ENCODE measurements at places on chromosomes 7 and 10.

DNA sequence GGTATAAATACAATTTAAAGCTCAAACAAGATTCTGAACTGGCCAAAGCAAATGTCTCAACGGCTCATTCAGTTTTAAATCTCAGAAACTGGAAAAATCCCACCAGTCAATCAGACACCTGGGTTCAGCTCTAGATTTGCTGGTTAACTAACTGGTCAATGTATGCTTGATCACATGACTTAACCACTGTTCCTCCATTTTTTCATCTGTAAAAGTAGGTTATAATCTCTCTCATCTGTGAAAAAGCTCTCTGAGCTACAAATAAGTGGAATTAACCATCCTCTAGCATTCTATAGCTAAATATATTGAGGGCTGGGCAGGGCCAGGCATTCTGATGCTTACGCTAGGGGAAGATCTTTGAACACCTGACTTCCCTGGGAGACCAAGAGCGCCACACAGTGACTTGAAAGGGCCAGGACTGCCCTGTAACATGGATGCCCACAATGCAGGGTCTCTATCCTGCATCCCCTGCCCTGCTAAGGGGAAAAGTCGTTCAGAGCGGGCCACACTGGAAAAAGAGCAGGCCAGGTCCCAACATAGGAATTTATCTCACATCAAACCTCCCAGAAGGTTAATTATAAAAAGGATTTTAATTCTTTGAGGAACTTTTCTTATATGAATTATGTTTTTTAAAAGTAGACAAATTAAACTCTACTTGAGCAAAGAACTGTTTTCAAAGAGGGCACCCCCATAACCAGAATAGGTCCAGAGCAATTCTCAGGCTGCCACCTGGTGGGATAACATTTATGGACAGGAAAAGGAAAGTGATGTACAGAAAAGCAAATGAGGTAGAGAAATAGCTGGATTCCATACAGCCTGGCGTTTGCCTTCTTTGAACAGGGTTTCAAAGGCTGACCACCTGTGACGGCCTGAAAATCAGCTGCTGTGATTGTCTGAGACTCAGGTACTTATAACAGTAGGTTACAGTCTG is 1.8 kb downstream of the RP9 start:
- no peak for DNase-seq

- peak; percentile 65 for DNase-seq
Measured at GRCh38 chr10:17003151-17003550, 126.5 kb downstream of the CUBN start.

- DNase-seq, result no peak
Measured at GRCh38 chr10:25393621-25394020, 218.8 kb downstream of the GPR158 start.

DNA sequence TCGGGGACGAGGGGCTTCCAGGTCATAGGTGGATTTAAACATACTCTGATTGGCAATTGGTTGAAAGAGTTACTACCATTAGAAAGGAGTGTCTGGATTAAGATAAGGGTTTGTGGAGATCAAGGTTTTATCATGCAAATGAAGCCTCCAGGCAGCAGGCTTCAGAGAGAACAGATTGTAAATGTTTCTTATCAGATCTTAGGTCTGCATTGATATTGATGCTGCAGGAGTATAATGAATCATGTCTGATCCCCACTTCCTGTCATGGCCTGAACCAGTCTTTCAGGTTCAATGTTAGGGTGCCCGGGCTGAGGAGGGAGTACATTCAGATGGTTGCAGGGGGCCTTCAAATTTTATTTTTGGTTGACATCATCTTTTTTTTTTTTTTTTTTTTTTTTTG is 51.4 kb downstream of the SH3PXD2A start:
- DNase-seq, result no peak

GRCh38 chr10:124989526-124989925 is 47.6 kb downstream of the ZRANB1 start:
- DNase-seq, result no peak

- DNase-seq, result no peak
Measured at GRCh38 chr7:104093127-104093526, 103.7 kb upstream of the RELN start.

DNA sequence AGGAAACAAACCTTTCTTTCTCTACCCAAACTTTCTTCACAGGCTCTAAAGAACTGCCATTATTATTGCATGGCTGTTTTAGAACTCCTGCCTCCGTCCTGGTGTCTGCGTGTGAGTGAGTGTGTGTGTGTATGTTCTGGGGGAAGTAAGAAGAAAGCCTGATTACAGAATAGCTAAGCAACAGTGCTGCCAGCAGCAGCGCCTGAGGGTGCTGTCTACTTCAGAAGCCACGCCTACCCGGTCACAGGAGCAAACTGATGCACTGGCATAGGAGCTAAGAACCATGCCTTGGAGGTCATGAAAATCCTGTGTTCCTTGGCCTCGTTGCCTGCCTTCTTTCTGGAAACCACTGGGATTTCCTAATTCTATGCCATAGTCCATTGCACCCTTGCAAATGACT is 25.2 kb downstream of the LIPK start:
- DNase-seq, result no peak

DNA sequence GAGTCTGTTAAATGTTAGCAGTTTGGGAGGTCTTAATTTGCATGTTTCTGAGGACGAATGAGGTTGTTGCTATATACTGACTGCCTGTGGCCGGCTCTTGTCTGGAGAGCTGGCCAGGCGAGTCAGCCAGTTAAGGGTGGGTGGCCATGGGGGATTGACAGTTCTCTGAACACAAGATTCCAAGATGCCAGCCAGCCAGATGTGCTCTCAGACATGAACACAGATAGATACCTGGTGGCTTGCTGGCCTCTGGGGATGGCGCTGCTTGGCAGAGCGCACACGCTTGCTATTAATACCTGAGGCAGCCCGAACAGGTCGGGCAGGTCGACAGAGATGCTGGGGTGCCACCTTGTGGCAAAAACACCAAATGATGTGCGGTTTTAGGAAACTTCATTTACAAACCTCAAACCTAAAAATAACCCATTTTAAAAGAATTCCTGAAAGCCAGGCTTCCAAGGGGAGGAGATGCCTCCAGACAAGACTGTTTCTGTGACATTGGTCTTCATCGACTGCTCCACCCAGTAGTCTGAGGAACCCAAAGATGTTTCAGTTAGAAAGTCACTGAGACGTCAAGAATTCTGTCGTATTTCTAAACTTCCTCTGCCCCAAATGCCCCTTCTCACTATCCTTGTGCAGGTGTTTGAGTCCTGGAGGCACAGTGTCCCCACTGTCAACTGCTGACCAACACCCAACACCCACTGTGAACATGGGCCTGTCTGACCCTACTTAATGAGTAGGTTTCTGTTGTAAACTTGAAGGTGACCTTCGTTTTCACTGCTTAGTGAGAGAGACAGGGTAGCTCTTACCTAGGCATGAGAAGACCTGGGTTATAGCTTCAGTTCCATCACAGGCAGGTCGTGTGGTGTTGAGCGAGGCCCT is 123.4 kb downstream of the NT5C2 start:
- DNase-seq, result peak; percentile 74

DNA sequence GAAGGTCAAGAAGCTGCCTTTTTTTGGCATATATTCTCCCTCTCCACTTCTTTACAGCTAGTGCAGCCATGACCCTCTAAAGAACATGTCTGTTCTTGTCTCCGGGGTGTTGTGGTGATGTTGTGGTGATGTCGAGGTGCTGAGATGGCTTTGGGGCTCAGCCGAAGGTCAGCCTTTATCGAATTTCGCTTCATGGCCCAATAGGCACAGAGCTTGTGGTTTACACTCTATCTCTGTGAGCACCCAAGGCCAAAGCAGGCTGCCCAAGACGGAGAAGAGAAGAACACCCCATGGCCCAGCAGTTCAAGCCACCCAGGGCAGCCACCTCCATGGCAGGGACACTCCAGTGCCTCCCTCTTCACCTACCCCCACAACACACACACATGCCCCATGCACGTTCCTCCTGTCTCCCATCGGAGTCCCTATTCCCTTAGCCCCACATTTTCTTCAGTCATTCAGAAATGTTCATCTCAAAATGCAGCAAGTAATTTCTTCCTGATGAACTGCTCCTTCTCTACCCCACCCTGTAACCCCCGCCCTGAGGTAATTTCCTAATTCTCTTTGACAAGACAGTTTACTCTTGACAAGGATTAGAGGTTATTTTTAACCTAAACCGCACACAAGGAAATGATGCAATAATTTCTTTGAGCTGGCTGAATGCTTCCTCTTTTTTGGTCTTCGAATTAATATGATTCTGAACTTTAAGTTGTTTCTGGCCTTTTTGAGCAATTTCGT is 18.6 kb upstream of the ADRB1 start:
- DNase-seq, result no peak

GRCh38 chr10:119517235-119518141 is 25.0 kb downstream of the RGS10 start:
- peak; percentile 55 for DNase-seq

DNA sequence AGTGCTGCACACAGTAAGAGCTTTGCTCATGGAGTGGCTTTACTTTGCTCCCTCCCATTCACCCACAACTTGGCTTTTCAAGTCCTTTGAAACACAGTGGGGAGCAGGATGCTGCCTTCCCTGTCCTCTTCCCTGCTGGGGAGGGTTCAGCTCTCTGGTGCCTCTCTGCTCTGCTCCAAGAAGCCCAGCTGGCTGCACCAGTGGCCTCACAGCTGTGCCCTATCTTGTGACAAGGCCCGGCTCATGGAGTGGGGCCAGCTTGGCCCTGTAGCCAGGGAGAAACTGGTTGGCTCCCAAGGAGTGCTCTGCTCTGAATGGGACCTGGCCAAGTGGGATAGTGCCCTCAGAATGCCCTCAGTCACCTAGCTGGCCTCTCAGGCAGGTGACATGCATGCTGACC is 212.3 kb upstream of the ZMIZ1 start:
- DNase-seq, result no peak

GRCh38 chr7:42494736-42495135 is 257.7 kb upstream of the GLI3 start:
- DNase-seq, result no peak

GRCh38 chr7:157973971-157974677 is 613.5 kb downstream of the PTPRN2 start:
- DNase-seq, result no peak

GRCh38 chr7:94656925-94657731 is 1.2 kb upstream of the SGCE start:
- no peak for DNase-seq

- no peak for DNase-seq
Measured at GRCh38 chr7:31744294-31744874, 57.4 kb downstream of the PPP1R17 start.

DNA sequence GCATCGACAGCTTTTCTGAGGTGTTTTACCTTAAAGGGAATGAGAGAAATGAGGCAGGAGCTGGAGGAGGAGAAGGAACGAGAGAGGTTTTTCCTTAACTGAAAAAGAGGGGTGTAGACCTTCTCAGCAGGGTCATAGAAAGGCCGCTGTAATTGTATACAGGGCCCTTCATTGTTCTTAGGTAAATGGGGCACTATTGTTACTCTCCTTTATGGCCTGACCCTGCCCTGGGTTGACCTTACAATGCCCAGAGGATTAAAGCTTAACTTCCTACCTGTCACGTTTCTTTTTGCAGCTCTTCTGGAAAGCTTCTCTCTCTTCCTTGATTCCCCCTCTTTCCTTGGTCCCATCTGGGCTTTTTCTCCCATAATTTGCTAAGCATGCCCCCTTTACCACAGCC is 13.7 kb upstream of the PDLIM1 start:
- no peak for DNase-seq

GRCh38 chr7:142391191-142391992 is 133.5 kb upstream of the PRSS58 start:
- DNase-seq, result peak; percentile 45

GRCh38 chr7:95737828-95738505 is 34.4 kb upstream of the DYNC1I1 start:
- no peak for DNase-seq

GRCh38 chr7:102994567-102994966 is 80.0 kb downstream of the FBXL13 start:
- no peak for DNase-seq

GRCh38 chr7:587767-588166 is 68.1 kb upstream of the PDGFA start:
- DNase-seq, result no peak

GRCh38 chr10:71419750-71420149 is 23.0 kb downstream of the CDH23 start:
- DNase-seq, result no peak

GRCh38 chr7:89926701-89927100 is 227.6 kb upstream of the STEAP1 start:
- no peak for DNase-seq

DNA sequence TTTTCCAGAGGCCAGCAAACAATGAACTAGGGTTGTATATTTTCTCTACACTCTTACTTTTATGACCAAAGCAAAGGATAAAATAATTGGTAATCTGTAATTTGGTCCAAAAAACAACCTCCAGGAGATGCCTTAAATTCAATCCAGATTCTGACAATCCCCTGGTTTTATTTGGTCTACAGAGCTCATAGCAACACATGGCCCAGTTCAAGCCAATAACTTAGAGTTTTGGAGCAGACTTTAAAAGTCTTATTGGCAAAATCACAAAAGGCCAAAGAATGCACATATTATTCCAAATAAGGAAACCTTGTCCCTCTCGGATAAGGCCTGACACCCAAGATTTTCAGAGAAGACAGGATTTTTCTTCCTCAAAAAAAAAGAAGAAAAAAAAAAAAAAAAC is 51.9 kb downstream of the SORBS1 start:
- no peak for DNase-seq

GRCh38 chr7:70569335-70569819 is 562.6 kb upstream of the GALNT17 start:
- no peak for DNase-seq

GRCh38 chr10:72056113-72056512 is 32.2 kb downstream of the SPOCK2 start:
- DNase-seq, result no peak

GRCh38 chr7:46032353-46032752 is 111.3 kb upstream of the IGFBP3 start:
- DNase-seq, result no peak

- no peak for DNase-seq
Measured at GRCh38 chr10:101558671-101559595, 29.1 kb downstream of the POLL start.

DNA sequence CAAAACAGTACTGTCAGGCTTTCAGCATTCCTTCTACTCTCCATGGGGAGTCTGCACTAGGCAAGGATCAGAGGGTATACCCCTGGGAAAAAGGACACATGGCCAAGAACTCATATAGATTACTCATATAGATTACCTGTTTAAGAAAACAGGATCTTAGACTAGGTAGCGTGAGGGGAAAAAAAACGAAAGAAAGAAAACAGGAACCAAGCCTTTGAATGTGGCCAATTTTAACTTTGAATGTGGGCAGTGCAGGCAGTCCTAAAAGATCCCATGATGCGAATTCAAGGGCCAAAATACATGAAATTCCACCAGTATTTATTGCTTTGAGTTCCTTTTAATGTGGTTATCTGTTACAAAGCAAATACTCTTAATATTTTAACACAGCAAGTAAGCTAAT is 108.6 kb upstream of the TAC1 start:
- DNase-seq, result no peak

DNA sequence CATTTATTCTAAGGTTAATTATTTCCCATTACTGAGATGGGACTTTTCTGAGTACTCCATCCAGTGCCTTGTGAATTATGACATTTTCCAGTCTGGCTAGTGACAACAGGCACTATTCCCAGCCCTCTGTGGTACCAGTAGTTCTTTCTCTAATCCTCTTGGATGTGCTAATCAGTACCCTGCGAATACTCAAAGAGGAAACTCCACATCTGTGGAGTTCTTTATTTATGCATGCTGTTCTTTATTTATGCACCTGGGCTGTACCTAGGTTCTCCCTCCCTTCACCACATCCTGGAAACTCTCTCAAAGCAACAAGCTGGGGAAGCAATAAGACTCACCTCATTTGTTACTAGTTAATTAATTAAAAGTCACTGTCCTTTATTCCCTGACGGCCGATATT is 83.5 kb downstream of the TSPAN12 start:
- DNase-seq, result no peak

GRCh38 chr7:74467876-74468275 is 14.2 kb downstream of the GTF2IRD1 start:
- DNase-seq, result no peak

All from activated CD8-positive, alpha-beta memory T cell treated with anti-CD3 and anti-CD28 coated beads, Interleukin-2, amount 50 U/mL, for 4 hours (primary cell).